BJ (cell line): ENCODE measurements at places on chromosomes 4 and X.

DNA sequence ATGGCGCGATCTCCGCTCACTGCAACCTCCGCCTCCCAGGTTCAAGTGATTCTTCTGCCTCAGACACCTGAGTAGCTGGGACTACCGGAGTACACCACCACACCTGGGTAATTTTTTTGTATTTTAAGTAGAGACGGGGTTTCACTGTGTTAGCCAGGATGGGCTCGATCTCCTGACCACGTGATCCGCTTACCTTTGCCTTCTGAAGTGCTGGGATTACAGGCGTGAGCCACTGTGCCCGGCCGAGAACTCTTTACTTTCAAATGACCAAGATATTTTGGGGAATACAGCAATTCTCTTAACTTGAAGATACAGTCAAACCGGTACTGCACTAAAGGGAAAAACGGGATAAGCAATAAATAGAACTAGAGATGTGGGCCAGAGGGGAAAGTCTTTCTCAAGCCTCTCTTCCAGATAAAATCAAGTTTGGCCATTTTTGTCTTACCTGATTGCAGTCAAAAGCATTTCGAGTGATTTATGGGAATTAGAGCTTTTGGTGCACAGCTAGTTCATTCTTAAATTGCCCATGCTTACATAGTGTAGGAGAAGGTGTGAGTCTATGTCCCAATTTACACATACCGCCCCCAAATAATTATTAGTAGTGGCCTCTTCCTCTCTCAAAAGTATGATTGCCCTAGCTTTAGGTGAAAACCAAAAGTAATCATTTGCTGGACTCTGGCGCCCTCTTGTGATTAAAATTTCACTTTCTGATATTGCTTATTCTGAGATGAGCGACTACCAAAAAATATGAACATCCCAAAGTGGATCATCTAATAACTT lies 53.2 kb upstream of the ABCG2 start:
- DNase-seq: no peak

GRCh38 chrX:22748093-22748999 lies 251.4 kb upstream of the DDX53 start:
- DNase-seq: no peak

GRCh38 chrX:10450229-10450958 lies 170.0 kb downstream of the MID1 start:
- peak; percentile 77 for DNase-seq

DNA sequence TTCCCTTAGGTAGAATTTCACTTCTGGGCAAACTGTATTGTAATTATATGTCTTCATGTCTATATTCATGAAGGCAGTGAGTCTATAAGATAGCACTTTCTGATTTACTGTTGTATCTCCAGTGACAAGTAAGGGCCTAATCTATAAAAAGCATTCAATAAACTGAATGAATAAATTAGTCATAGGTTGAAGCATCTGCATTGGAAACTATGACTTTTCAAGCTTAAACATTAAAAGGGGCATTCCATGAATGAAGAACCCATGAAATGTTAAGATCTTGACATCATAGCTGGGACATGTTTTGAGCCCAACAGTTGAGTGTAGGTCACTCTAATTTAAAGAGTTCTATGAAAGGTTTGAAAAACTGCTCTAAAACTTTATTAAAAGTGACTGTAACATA lies 159.3 kb upstream of the LCORL start:
- no peak for DNase-seq

DNA sequence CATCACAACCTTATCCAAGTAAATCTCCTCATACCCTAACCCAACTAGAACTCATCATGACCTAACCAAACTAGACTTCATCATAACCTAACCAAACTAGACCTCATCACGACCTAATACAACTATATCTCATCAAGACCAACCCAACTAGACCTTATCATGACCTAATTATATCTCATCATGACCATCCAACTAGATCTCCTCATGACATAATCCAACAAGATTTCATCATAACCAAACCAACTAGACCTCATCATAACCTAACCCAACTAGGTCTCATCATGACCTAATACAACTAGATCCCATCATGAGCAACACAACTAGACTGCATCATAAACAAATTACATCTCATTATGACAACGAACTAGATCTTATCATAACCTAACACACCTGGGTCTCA lies 86.4 kb downstream of the DHRSX start:
- no peak for DNase-seq

GRCh38 chr4:30948653-30949052 lies 228.5 kb downstream of the PCDH7 start:
- no peak for DNase-seq

- DNase-seq: no peak
These were observed 14.0 kb upstream of the TADA2B start for GRCh38 chr4:7029212-7029611.

- no peak for DNase-seq
These were observed 15.8 kb upstream of the PDE6B start for GRCh38 chr4:609400-610050.

GRCh38 chr4:3484057-3484973 lies 21.2 kb downstream of the DOK7 start:
- DNase-seq: no peak

- no peak for DNase-seq
These were observed 116.4 kb downstream of the ZNF827 start for GRCh38 chr4:145822181-145822580.

- DNase-seq: no peak
These were observed 76.4 kb upstream of the SHISA3 start for GRCh38 chr4:42320822-42321388.

DNA sequence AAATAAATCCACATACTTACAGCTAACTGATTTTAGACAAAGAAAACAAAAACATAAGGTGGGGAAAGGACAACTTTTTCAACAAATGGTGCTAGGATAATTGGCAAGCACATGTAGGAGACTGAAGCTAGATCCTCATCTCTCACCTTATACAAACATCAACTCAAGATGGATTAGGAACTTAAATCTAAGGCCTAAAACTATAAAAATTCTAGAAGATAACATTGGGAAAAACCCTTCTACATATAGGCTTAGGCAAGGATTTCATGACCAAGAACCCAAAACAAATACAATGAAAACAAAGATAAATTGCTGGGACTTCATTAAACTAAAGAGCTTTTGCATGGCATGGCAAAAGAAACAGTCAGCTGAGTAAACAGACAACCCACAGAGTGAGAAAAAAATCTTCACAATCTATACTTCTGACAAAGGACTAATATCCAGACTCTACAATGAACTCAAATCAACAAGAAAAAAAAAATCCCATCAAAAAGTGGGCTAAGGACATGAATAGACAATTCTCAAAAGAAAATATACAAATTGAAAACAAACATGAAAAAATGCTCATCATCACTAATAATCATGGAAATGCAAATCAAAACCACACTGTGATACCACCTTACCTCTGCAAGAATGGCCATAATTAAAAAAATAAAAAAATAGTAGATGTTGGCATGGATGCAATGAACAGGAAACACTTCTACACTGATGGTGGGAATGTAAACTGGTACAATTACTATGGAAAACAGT lies 14.1 kb upstream of the AFP start:
- DNase-seq: no peak

GRCh38 chr4:71630803-71631202 lies 153.1 kb downstream of the GC start:
- DNase-seq: no peak

GRCh38 chr4:129379429-129379828 lies 283.5 kb downstream of the C4orf33 start:
- no peak for DNase-seq

DNA sequence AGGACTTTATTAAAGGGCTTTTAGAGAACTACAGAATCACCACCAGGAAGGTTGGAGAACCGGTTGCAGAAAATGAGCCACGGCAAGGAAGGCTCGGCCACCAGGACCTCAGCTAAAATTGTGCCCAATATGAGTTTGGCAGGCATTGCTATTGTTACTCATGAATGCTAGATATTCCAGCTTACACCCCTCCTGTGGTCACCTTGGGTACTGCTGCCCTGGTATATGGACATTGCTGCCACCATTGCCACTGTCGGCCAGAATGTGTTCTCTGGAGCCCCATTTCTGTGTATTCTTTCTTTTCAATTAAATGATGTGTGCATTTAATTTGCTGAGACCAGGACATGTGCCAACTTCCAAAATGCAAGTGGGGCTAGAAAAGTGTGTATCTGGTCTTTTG lies 626.7 kb upstream of the BOD1L1 start:
- no peak for DNase-seq

DNA sequence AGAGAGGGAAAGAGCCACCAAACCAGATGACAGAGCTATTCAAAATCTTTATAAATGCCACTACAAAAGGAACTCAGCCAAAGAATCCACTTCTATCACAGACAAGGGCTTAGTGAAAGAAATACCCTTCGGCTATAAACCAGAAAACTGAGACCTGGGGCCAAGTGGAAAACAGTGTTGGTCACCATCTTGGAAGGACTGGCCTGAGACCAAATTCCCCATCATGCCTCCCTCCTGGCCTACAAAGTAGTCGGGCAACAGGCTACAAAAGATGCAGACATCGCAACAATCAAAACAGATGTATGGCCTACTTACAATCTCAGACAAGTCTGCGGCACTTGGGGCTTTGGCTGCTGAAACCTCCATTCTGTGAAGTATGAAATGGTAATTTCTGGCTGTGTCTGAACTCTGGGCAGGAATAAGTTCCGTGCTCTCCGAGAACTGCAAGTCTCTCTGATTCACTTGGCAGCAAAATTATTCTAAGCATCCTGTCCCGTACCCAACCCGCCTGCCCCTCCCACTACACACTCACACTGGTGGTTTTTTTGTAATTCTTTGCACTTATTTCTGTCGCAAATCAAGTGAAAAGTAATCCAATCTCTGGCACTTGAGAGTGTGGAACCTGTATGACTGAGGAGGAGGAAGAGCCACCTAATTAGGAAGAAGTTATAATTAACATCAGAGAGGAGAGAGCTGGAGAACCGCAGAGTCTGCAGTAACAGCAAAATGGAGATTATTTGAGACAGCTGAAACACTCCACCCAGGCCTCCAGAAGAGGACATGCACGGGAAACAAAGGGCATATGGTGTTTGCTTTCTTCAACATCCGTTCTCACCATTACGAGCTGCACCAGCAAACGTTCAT lies 87.8 kb downstream of the SH3KBP1 start:
- DNase-seq: no peak

- no peak for DNase-seq
These were observed 110.6 kb upstream of the PPARGC1A start for GRCh38 chr4:24000470-24000831.

DNA sequence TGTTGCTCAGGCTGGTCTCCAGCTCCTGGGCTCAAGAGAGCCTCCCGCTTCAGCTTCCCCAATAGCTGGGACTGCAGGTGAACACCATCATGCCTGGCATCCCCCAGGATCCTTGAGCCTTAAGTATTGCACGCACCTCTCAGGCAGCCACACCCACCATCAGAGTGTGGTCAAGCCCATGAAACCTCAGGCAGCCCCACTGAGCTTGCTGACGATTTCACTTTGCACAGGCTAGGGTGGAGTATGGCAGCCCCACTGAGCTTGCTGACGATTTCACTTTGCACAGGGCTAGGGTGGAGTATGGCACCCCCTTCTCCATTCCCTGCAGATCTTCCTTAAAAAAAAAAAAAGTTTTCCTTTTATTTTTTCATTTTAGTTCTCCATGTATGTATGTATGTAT lies 57.2 kb downstream of the RHOXF2B start:
- DNase-seq: no peak

DNA sequence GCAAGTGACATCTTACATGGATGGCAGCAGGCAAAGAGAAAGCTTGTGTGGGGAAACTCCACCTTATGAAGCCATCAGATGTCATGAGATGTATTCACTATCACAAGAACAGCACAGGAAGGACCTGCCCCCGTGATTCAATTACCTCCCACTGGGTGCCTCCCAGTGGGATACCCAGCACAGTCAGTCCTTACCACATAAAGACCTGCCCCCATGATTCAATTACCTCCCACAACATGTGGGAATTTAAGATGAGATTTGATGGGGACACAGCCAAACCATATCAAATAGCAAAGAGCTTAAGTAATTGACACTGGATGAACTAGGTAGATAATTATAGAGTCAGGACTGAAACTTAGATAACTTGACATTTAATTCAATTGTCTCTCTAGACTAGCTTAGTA lies 85.6 kb downstream of the SLIT2 start:
- no peak for DNase-seq

GRCh38 chrX:53587795-53588420 lies 98.6 kb downstream of the HUWE1 start:
- DNase-seq: no peak

DNA sequence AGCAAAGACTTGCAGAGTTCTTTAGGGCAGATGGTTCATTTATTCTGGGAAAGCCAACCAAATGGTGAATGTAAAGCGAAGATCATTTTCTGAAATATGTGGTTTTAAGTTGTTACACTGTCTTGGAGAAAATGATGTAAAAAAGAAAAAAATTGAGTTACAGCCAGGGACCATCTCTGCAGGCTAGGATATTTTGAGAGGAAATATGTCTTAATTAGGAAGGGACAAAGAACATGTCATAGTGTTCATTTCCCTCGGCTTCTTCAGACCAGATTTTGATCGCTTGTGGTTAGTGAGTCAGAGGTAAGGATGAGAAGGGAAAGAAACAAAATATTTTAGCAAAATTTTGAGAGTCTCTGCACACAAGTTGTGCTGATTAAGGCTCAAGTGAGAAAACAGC lies 59.0 kb upstream of the C1QTNF7 start:
- peak; percentile 36 for DNase-seq

- DNase-seq: no peak
These were observed 175.8 kb upstream of the GALNT7 start for GRCh38 chr4:172992648-172993378.

DNA sequence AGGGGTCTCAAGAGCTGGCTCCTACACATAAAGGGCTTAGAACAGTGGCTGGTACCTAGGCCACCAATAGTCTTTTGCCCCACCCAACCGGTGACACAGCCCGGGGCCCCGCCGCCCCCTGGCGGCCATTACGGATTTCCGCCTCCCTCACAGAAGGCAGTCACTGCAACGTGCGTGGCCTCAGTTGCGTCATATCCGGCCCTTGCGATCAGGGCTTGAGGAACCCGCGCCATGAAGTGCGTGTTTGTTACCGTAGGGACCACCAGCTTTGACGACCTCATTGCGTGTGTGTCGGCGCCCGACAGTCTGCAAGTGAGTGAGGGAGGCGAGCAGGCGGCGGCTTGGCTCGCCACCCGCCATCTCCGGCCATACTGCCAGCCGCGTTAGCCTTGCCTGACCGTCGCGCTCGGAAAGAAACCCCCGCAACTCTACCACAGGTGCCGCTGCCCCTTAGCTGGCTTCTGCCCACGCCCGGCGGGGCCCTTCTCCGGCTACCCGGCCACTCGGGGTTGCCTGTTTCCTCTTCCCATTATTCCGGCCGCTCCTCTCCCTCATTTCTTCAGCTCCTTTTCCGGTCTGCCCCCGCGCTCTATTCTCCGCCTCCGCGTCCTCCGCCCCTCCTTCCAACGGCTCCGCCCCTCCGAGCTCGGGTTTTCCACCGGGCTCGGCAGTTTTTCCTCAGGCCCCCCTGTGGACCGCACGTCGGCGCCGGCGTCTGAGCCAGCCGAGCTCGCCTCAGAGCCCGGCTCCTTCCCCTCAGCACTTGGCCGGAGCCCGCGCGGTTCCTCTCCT lies at the start of gene ALG13:
TSS of gene ALG13 (plus strand) at position 183 of the 792 bp plus-strand sequence. CDS start at position 232, 49 bp downstream.
- peak; percentile 26 for DNase-seq

GRCh38 chr4:79425586-79425985 lies 17.6 kb upstream of the GK2 start:
- no peak for DNase-seq
